GM12891 (cell line): ENCODE measurements at places on chromosomes 7 and 10.
A peak's percentile ranks its signal among the peaks of the same experiment; 100 is the strongest.

- DNase-seq: no peak
These were observed 212.5 kb downstream of the GLI3 start for GRCh38 chr7:42024537-42024936.

DNA sequence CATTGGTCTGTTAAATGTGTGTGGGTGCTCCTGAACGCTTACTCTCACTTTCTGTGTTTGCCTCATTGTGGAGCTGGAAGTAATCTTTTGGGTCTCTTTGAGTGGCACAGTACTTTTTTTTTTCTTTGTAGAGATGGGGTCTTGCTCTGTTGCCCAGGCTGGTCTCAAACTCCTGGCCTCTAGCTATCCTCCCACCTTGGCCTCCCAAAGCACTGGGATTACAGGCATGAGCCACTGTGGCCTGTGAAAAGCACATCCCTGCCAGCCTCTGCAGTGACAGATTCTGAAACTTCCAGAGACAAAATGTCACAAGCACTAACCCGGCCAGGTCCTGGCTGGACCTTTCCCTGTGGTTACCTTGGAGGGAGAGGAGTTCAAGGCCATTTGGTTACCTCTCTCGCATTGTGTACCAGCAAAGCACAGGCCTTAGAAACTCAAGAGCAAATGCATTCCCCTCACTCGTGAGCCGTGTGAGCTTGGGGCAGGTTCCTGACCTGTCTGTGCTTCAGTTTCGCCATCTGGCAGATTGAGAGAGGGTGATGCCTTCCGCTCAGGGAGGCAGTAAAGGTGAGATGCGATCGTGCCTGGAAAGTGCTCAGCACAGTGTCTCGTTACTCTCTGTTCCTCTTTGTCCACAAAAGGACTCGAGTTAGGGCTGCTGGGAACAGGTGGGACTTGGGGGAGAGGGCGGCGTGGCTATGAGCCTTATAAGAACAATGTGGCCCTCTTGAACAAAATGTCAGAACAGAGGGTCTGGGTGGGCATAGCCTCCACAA lies 72.6 kb upstream of the SEPHS1 start:
- no peak for DNase-seq

DNA sequence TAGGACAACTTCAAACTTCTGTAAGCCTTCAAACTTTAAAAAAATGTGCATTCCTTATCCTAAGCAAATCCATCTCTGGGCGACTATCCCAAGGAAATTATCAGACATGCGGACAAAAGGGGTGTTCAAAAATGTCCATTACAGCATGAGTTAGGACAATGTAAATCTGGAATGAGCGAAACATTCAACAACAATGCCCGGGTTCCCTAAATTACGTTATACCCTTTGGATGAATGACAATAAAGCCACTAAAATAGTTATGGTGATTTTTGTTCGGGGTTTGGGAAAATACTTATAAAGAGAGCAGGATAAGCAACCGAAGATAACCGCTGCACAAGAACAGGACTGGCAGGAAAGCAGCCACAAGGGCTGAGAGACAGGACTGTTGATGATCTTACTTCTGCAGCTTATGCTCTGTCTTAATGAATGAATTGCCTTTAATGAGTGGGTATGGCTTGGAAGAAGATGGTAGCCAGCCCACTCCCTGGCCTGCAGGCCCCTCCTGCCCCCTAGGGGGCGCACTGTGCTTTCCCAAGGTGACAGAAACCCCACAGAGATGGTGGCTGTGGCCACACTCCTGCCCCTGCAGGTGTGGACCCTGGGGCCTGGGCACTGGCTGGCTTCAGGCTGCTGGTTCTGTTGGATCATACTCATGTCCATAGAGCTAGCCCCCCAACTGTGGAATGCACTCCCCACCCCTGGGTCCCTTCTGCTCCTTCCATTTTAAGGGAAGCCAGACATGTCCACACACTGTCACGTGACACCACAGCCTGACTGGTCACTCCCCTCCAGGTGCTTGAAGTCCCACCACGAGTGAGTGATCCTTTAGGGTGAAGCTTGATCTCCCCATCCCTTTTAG lies 45.0 kb downstream of the ZCCHC24 start:
- DNase-seq: peak; percentile 84

DNA sequence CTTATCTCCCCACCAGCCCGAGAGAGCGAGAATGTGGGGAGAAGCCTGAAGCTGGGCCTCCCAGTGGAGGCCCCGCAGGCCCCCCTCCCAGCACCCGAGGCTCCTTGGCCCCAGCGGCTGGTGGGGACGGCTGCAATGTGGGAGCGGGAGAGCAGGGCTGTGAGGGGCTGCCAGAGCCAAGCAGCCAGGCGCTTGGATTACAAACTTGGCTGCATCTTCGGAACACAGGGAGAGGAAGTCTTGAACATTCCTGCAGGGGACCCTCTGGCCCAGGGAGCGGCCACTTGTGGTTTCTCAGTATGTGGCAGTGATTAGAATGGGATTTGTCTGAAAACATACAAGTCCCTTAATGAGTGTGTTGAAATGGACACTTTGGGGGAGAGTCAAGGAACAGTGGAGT lies 23.2 kb downstream of the ELN start:
- DNase-seq: no peak

DNA sequence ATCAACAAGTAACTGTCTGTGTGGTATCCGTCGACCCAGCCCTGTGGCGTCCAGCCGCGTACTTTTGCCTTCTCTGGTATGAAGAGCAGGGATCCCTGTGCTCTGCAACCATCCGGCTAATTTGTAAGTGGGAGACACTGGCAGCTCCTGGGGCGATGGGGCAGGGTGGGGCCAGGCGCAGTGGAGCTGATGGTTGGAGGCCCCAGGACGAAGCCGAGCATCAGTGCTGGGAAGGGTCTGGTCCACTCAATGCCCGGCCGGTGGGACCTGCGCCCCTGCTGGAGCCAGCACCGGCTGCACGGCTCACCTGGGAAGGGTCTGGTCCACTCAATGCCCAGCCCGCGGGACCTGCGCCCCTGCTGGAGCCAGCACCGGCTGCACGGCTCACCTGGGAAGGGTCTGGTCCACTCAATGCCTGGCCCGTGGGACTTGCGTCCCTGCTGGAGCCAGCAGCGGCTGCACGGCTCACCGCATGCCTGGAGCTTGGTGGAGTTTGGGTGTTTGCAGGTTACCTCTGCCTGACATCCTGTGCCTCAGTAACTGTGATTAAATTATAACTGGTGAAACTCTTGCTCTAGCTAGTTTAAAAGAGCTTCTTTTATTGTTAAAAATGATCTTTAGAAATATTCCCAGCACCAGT lies 96.1 kb downstream of the NKX6-2 start:
- DNase-seq: no peak

DNA sequence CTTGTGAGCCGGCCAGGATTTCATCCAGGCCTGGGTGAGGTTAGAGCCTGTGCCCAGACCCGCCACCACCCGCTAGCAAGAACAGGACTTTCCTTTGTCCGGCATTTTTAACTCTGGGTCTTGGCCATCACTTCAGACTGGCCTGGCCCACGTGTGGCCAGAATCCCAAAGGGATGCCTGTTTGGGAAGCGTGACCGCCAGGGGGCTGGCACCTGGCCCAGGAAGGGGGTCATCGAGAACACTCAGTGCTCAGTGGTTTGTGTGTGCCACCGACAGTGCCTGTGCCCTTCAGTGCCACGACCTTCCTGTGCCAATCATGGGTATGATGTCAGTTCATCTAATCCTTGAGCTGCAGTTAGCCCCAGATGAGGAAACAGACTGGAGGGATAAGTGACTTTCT lies 85.0 kb downstream of the ZMIZ1 start:
- no peak for DNase-seq

DNA sequence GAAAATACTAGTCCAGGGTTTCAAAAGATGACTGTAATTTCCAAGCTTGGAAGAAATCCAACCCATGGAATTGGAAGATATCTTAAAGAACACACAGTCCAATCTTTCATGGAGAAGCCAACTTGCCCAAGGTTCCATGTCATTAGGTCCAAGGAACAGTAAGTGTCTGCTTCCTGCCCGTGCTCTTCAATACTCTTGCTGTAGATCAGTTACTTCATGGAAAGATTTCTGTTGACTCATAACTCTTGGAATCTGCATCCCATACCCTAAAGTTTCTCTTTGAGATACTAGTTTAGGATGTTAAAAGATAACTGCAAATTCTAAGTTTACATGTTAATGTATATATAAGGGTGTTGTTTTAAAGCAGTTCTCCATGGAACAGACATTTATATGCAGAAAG lies 127.9 kb upstream of the SLC13A1 start:
- no peak for DNase-seq

DNA sequence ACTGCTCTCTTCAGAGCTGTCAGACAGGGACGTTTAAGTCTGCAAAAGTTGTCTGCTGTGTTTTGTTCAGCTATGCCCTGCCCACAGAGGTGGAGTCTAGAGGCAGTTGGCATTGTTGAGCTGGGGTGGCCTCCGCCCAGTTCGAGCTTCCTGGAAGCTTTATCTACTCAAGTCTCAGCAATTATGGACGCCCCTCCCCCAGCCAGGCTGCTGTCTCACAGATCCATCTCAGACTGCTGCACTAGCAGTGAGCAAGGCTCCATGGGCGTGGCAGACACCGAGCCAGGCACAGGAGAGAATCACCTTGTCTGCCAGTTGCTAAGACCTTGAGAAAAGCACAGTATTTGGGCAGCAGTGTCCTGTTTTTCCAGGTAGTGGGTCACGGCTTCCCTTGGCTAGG lies 98.1 kb downstream of the SDHAF3 start:
- no peak for DNase-seq

- DNase-seq: no peak
These were observed 72.6 kb downstream of the ITGB8 start for GRCh38 chr7:20403331-20403730.

DNA sequence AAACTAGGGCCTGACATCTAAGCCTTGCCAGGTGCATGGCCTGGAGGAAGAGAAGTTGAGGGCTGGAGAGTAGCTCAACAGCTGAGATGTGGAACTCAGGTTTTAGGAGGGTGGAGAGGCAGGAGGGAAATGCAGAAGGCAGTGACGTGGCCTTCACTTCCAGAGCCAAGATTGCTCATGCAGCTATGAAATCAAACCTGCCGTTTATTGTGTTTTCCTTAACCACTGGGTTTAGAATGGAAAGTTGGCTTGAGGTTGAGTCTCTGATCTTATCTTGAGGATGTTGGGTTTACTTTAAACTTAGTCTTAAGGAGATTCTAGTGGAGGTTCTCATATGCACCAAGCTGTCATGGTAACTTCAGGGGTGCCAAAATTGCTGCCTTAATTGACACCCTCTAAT lies 178.6 kb downstream of the SORCS3 start:
- DNase-seq: no peak

GRCh38 chr7:116683786-116684185 lies 11.8 kb downstream of the MET start:
- DNase-seq: peak; percentile 30

- no peak for DNase-seq
These were observed 393.9 kb upstream of the SHH start for GRCh38 chr7:156206174-156206573.

DNA sequence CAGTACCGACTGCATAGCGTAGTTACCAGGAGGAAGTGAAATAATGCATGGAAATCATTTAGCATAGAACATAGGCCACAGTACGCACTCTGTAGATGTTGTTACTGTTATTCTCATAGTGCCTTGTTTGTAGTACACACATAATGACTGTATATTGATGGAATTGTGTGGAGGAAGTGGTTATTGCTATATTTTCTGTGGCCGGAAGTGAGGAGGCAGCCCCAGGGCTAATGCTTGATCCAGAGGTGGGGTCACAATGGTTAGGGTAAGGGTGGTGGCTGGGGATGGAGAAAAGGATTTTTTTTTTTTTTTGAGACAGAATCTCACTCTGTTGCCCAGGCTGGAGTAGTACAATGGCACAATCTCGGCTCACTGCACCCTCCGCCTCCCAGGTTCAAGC lies 4.5 kb upstream of the MGAM start:
- DNase-seq: no peak

- no peak for DNase-seq
These were observed 3.9 kb downstream of the LSMEM1 start for GRCh38 chr7:112484671-112485167.

GRCh38 chr10:124088915-124089314 lies 4.5 kb downstream of the CHST15 start:
- DNase-seq: no peak

DNA sequence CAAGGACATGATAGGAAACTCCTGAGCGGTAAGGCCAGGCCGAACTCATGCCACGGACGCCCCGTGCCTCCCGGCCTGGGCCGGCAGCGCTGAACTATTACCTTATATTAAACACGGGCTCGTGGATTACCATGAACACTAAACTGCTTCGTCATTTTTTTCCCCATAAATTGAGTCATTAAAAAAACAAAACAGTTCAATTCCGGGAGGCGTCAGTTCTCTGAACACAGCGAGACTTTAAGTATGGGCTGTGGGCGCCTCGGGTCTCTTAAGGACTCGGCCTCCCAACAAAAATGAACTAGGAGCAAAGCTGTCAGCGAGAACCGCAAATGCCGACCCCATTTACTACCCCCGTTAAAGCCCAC lies 519 bp downstream of the PITRM1 start:
- no peak for DNase-seq

GRCh38 chr7:29156907-29157452 lies 10.6 kb upstream of the CPVL start:
- DNase-seq: no peak

DNA sequence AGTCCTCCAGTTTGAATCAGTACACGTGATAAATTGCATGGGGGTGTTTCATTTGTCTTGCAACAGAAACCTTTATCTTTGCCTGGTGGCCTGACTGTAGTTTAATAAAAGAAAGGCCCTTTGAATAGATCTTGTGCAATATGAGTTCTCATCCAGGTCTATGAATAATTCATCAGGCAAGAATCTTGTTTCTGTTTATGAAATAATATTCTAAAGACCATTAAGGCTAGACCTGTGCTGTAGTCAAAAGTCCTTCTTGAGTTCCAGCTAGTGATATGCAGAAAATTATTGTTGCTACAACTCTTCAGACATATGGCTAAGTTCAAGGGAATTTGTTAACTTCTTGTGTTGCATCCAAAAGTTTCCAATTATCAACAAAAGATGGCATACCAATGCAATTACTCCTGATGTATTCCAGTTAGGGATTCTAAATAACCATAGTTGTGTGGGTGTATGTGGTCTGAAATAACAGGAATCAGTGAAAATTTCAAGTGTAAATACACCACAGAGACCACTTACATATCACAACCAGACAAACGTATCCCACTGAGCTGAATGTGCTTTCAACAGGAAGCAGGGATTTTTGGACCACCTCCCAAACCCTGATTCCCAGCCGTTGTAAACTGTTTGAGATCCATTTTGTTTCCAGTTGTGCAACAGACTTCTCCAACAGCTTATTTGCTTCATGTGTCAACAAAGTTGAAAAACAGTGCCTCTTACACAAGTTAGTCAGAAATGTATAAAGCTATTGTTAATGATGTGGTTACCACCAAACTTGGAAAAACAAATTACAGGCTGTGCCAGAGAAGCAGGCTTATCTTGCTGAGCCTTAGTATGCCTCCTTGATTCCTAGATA lies 54.7 kb upstream of the BICC1 start:
- no peak for DNase-seq

DNA sequence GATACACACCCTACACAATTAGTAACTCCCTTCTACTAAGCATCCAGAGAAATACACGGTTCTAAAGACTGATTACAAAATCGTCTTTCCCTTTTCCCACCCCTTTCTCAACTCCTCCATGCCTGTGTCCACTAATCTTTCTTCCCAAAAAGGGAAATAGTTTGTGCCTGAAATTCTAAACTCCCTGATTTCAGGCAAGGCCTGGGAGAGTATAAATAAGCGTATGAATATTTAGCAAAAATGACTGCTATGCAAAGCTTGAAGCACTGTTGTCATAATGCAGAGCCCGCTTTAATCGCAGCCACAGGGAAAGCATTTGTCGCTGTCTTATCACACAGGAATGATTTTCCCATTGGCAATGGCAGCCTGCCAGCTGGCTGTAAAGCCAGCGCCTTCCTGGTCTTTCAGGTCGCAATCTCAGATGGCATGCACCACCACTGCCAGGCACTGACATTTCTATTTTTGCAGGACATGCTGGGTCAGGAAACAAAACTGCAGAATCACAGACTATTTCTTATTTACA lies 142.9 kb upstream of the PCGF5 start:
- DNase-seq: no peak
